Epithelial cell of proximal tubule (primary cell): ENCODE measurements at places on chromosomes 11 and 22. TPM values are rescaled to one million over a fixed set of nuclear protein-coding genes. Genes with fewer than 3 reads are reported as not detected.
A peak's percentile ranks its signal among the peaks of the same experiment; 100 is the strongest.

DNA sequence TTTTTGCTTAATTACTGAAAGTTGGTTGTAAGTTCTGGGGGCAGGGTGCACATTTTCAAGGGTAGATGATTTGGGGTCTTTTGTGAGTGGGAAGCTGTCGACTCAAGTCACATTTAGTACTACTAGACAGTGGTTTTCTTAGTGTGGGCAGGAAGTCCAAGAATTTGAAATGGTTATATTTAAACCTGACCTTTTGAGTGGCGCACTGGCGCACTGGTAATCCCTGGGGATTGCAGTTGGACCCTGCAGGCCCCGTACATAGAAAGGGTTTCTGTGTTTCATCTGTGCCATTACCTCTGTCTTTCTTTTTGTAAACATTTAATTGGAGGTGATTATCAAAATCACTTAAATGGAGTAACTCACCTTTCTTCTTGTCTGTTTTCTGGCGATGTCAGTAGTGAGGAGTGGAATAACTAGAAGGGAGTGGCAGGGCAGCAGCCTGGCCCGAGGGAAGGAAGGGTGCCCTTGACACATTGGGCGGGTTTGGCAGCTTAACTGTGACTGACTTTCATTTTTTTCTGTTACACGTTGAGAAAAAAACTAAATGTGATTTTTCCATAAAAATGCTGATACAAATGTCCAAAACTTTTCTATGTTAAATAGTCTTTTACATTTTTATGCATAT lies 101.8 kb upstream of the GAL start:
- no peak for DNase-seq

DNA sequence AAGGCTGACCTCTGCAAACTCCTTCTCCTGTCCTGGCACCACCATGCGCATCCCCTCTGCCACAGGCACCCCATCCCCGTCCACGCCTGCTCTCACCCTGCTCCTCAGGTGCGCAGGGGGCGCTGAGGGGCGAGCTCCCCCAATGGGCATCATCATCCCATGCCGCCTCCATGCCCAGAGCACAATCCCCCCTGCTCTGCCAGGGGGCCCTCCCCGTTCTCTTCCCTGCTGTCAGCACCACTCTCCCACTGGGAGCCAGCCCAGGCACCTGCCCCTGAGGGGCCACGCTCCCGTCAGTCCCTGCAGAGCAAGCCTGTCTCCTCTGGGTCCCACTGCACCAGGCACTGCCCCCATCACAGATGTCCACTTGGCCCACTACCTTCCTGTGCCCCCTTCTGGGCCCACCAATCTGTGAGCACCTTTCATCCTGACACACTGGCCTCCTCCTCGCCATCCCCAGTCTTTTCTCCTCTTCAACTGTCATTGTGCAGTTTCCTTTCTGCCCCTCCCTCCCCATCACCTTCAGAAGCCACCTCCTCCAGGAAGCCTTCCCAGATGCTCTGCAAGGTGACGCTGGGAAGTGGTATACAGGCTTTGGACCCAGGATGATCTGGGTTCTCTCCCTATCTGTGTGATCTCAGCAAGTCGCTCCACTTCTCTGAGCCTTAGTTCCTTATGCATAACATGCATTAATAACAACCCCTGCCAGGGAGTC lies 62.6 kb downstream of the CYTH4 start:
- DNase-seq, result no peak

DNA sequence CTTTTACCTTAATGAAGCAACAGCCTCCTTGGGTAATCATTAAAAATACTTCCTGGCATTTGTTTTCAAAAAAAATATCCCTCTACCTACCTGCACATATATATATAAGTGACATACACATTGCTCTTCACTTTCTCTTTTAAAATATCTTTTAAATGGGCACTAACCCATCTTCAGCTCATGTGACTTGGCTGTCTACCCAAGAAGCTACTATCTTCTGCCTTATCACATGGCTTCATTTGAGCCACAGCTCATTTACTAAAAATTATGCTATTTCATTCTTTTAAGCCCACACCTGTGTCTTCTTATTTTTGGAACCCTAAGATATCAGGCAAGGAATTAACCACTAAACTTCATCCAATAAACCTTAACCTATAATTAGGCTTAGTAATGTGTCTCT lies 37.0 kb upstream of the SOX6 start:
- DNase-seq, result no peak

DNA sequence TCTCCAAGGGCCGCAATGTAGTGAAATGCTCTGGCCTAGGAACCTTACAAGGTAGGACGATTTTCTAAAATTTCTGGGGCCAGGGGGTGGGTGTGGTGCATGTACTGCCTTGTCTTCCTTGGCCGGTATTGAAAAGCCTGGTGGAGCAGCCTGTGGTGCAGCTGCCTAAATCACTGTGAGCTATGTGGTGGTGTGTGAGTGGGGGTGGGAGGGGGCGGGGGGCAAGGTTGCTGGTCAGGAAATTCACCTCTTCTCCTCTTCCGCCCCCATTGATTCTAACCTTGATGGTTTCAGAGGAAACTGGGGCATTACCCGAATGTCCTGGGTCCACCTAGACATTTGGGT lies 137.2 kb downstream of the DBX1 start:
- DNase-seq, result no peak

DNA sequence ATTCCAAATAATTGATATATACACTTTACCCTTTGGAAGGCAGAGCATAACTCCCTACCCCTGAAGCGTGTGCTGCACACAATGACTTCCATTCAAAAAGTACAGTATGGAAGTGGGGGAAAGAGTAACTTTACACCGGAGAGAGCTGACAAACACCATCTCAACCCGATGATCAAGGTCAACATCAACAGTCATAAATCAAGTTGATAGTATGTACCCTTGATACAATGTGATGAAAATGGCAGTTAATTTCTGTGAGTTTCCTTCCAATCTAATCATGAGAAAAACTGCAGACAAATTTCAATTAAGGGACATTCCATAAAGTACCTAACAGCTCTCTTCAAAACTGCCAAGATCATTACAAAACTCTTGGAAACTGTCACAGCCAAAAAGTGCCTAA lies 6.0 kb upstream of the DEUP1 start:
- DNase-seq, result no peak

Gene PEX26
- 23.9 and 30.6 TPM in 2 replicates for total RNA-seq

GRCh38 chr11:77147668-77148321 lies 19.7 kb downstream of the MYO7A start:
- DNase-seq, result no peak

GRCh38 chr11:95599959-95600586 lies 189.5 kb downstream of the FAM76B start:
- no peak for DNase-seq

Gene ROM1
- total RNA-seq, result 1.2 and 1.4 TPM in 2 replicates

GRCh38 chr11:84398017-84398626 lies 1112.0 kb upstream of the CCDC90B start:
- peak; percentile 3 for DNase-seq

DNA sequence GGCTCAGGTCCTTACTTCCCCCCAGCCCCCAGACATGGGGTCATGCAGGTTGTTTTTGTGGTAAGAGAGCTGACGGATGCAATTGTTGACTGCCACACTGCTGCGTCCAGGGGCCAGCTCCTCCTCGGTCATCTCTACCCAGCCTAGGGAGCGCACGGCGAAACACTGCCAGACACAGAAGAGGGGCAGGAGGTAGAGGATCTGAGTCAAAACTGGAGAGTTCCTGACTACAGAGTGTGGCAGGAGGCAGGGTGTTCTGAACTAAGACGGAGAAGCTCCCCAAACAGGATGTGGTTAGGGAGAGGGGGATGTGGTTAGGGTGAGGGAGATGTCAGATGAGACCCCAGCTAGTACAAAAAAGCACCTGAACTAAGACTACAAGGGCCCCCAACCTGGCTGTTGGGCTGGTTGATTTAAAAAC lies 12.3 kb downstream of the SMPD1 start:
- DNase-seq, result no peak

GRCh38 chr11:34168642-34169420 lies 63.4 kb downstream of the NAT10 start:
- no peak for DNase-seq

GRCh38 chr11:57126766-57127400 lies 54.9 kb upstream of the LRRC55 start:
- DNase-seq, result no peak

Gene TESMIN
- total RNA-seq, result 7.5 and 8.2 TPM in 2 replicates

DNA sequence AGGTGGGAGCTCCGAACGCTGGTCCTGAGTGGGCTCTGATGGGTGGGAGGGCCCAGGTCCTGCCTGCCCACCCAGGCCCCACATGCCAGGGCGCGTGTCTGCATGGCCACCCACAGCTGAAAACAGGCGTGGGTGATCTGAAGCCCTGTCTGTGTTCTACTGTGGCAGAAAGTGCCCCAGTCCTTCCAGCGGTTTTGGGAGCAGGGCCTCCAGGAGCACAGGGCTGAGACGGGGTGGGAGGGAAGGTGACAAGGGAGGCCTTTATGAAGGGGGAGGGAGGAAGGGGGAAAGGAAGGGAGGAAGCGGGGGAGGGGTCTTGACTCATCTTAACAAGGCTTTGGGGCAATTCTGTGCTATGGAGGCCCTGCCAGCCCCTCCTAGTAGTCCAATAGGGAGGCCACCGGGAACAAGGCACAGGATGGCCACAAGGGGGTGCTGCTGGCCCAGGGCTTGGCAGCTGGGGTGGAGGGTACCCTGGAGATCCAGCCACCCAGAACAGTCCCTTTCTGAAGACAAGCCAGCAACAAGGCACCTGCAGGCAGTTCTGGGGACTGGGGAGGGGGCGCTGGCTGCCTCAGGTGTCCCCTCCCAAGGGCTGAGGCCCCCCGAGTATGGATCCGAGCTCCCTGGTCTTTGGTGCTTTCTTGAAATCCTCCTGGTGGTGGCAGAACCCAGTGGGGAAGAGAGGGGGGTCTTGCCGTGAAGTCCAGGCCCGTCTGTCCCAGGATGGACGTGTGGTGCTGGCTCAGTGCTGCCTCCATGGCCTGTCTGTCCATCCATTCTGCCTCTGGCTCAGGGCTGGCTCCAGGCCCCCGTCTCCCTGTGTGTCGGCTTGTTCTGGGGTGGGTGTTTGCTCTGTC lies 6.3 kb upstream of the FADS3 start:
- no peak for DNase-seq

Gene SYT9
- 0.29 and 0.46 TPM in 2 replicates for total RNA-seq

DNA sequence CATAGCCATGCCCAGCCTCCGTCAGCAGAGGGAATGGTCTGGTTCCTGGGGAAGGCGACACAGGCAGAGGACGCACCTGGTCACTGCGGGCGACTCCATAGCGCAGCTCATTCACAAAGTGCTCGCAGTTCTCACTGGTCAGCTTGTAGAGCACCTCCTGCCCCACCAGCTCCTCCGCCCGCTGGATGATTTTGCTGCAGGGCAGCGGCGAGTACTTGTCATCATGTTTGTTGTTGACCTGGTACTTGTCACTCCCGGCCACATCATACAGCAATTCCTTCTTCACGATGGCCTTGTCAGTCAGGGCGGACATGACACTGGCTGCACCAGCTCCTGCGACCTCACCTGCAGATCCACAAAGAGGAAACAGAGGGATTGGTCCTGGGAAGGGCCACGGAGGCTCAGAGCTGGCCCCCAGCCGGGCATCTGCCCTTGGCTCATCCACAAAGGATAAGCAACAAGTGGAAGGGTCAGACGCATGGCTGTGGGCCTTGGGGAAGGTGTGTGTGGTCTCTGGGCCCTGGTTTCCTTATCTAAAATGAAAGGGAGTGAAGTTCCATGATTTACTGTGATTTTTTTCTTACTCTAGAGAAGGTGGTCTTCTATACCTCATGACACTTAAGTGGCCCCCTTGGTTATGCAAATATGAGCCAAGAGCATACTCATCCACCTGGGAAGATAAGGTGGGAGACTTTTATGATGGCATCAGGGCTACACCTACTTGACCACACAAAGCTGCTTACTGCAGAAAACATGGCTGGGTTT lies 24.0 kb downstream of the PLAAT3 start:
- DNase-seq, result no peak

- DNase-seq, result no peak
These were observed 45.1 kb upstream of the FBXO3 start for GRCh38 chr11:33819278-33820035.

DNA sequence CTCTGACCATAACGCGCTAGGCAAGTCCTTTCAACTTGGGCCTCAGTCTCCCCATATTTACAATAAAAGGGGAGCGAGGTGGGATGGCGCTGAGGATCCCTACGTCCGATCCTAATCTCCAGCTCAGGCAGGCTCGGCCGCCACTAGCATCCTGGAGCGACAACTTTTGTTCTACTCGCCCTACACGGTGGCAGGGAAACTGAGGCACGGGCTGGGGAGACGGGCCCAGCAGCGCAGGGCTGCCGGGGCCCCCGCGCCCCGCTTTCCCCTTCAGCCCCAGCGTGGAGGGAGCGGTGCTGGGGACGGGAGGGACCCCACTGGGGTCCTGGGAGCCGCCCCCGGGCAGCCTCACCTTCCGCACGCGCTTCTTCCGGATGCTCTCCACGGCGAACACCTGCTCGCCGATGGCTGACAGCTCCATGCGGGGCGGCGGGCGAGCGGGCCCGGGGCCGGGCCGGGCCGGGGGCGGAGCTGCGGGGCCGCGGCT lies 413 bp downstream of the CBX7 start:
- no peak for DNase-seq

Gene PRPF19
- total RNA-seq, result 73.2 and 159 TPM in 2 replicates

Gene USH1C
- 1.1 TPM in 1 of 2 replicates, not detected in the other for total RNA-seq

DNA sequence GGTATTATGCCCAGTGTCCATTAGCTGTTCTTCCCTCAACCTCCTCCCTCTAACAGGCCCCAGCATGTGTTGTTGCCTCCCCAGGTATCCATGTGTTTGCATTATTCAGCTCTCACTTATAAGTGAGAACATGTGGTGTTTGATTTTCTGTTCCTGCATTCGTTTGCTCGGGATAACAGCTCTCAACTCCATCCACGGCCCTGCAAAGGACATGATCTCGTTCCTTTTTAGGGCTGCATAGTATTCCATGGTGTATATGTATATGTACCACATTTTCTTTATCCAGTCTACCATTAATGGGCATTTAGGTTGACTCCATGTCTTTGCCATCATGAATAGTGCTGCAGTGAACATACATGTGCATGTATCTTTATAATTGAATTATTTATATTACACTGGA lies 82.8 kb downstream of the PRMT3 start:
- DNase-seq, result no peak

DNA sequence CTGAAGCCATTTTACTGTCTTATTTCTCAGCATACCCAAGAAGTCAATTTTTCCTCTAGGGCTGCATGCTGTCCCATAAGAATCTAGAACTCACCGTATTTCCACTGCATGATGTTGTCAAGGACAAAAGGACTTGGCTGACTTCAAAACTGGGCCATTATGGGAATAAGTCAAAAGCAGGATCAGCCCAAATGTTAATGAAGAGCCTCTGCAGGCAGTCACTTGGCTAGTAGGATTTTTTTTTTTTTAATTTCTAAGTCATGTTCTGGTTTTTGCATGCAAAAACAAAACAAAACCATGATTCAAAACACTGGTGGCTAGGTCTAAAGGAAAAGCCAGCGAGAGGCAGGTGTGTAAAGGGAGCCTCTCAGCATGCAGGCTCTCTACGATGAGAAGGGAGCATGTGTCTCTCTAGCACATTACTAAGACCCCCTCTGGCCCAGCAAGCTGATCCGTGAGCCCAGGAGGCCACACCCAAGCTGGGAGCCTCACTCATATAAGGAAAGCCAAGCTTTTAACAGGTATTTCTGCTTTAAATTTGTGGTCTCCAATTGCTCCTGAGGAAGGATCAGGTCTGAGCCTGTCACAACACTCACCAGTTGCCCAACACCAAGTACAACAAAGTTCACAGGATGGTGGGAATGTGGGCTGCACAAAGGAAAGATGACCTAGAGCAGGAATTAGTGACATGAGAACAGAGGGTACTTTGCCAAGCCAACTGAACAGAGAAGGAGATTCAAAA lies 21.4 kb upstream of the STK33 start:
- DNase-seq, result no peak

Gene OR4A16
- total RNA-seq, result not detected in 2 replicates
